Hippocampal formation (tissue), 2 donors: ENCODE measurements at places on chromosomes 6 and 20.

GRCh38 chr6:127918506-127919427 is 17.9 kb upstream of the THEMIS start:
- no peak for DNase-seq

DNA sequence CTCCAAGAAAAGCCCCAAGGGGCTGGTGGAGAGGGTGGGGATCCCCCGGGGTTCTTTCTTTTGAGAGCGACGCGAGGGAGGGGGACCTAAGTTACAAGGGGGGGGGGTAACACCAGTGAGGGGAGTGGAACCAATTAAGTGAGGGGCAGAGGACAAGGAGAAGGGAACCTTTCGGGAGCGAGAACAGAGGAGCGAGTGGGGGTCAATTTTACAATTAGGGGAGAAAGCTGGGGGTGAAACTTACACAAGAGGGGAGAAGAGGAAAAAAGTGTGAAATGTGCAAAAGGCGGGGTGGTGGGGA is 548 bp downstream of the SALL4 start:
- no peak for DNase-seq

DNA sequence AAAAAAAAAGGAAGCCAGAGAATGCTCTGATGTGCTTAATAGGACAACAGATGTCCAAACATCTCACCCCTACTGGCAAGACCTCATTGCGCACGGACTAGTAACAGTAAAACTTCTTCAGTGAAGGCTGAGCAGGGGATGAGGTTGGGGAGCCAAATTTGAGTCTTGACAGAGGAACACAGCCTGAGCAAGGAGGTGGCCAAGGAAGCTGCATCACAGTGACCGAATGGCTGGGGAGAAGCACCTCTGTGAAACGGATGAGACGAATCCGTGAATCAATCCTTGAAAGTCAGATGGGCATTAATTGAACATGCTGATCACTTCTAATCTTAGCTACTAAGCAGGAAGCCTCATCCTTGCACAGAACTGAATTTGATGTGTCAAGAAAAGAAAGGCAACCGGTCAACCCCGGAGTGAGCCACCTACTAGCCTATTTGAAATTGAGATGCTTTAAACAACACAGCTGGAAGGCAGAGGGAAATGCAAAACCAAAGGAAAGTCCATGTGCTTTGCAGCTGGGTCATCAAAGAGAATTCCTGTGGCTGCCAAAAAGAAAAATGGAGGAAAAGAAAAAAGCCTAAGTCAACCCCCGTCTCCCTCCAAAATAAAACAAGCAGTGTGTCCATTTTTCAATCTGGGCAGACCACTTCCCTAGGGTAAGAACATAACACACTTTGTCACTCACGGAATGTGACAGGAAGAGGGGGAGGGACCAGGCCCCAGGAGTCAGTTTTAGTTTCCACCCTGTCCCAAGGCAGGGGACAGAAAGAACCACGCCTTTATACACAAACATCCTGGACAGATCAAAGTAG is 29.5 kb downstream of the PXDC1 start:
- no peak for DNase-seq

GRCh38 chr6:54970337-54970736 is 123.8 kb downstream of the FAM83B start:
- no peak for DNase-seq

GRCh38 chr6:2739335-2739734 is 11.4 kb downstream of the MYLK4 start:
- no peak for DNase-seq

GRCh38 chr6:83169511-83169910 is 23.6 kb downstream of the PGM3 start:
- DNase-seq: no peak

DNA sequence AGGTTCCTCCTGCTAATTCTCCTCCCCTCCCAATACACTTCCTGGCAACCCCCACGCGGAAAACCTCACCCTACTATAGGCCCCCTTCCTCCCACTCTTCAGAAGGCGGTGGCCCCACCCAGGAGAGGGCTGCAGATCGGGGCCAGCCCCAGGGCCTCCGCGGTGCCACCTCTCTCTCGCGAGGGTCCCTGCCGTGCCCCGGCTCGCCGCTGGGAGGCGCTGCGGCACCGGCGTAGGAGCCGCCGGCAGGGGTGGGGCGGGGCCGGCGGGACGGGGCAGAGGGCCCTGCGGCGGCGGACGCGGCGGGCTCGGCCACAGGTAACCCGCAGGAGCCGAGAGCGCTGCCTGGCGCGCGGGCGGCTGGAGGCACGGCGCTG is at the start of gene ANKRD6:
ANKRD6 (plus strand) TSS at position 278 of the 377 bp plus-strand sequence. CDS start 133,825 bp downstream, outside the sequence.
- DNase-seq: no peak

GRCh38 chr6:110357298-110357663 is 868 bp downstream of the METTL24 start:
- no peak for DNase-seq

DNA sequence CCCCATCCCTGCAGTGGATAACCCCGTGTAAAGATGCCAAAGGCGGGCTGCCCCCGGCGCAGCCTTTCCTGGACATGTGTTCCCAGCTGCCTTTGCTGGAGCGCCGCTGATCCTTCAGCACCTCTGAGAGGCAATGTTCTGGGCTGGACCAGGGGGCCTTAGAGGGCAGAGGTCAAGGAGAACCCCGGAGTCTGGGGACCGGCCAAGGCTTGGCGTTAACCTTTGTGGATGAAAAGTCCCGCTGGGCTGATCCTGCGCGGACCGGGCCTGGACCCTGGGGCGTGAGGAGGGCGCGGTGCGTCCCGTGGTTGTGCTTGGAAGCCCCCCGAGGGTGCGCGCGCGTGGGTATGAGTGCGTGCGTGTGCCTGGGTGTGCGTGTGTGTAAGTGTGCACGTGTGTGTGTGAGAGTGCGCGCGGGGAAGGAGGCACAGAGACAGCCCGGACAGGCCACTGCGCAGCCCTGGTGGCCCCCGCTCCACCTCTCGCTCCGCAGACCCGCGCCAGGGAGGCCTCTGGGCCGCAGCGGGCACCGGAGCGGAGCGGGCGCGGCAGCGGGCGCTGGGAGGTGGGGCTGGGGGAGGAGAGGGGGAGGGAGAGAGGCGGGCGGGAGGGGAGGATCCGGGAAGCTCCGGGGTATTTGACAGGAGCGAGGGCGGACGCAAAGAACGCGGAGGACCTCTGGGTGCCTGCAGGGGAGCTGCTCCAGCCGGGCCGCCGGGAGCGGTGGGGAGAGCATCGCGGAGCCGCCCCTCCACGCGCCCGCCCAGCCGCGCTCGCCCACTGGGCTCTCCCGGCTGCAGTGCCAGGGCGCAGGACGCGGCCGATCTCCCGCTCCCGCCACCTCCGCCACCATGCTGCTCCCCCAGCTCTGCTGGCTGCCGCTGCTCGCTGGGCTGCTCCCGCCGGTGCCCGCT is at the start of gene SMOC2:
SMOC2 (plus strand) TSS at position 665 of the 914 bp plus-strand sequence; CDS start at position 852, 187 bp downstream.
- DNase-seq: no peak

GRCh38 chr6:125793280-125793679 is 2.5 kb downstream of the NCOA7 start:
- no peak for DNase-seq

DNA sequence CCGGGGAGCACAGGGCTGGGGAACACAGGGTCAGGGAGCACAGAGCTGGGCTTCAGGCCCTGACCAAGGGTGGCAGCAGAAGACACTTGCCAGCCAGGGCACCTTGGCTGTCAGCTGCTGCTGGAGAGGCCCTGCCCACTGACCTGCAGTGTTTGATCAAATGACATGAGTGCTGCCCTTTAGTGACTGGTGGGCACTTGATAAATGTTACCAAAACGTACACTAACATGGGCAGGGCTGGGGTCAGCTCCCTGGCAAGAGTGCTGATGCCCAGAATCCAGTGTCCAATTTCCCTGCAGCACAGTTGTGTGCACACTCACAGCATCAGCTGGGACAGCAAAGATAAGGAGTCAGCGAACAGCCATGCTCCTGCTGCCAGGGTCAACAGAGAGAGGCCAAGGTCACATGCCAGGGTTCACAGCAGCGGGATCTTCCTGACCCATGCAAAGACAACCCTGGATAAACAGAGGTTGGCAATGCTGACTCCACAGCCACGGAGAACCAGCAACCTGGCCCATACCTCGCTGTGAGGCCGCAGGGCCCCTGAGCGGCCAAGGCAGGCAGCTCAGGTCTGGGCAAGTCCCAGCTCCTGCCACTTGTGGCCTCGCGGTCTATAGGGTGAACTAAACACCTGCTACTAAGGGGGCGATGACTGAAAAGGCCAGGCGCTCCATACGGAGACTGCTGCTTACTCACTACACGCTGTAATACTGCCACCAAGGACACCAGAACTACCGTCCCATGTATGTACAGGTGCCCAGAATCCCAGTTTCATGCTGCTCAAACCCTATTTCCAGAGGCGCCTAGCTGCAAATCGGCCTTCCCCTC is 46.3 kb downstream of the NINL start:
- no peak for DNase-seq

GRCh38 chr6:110355022-110355421 is 3.1 kb downstream of the METTL24 start:
- DNase-seq: no peak

DNA sequence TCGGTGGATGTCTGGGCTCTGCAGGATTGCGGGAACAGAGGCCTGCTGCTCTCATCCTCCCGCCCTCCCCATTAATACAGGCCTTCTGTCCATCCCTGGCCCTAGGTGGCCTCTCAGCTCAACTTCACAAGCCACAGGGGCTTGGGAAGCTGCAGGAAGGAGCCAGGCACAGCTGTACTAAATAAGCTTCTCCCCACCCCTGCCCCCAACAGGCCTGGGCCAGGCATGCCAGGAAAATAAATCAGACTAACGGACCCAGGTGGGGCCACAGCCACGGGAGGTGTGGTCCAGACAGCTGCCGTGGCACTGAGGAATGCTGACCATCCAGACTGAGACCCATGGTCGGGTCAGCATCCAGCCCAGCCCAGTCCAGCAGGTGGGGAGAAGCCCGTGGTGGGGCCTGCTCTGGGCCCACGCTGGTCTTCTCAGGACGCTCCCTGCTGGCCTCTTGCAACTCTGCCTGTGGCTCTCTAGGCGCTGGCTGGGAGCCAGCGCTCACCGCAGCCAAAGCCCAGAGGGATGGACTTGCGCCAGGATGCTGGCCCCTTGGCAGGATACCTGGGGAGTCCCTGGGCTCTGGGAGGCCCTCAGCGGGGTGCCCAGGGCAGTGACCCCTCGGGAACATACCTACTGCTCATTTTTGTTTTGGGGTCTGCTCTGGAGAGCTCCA is 8.6 kb upstream of the YTHDF1 start:
- no peak for DNase-seq
